IMR-90 (cell line): ENCODE measurements at places on chromosomes 2 and 18.

DNA sequence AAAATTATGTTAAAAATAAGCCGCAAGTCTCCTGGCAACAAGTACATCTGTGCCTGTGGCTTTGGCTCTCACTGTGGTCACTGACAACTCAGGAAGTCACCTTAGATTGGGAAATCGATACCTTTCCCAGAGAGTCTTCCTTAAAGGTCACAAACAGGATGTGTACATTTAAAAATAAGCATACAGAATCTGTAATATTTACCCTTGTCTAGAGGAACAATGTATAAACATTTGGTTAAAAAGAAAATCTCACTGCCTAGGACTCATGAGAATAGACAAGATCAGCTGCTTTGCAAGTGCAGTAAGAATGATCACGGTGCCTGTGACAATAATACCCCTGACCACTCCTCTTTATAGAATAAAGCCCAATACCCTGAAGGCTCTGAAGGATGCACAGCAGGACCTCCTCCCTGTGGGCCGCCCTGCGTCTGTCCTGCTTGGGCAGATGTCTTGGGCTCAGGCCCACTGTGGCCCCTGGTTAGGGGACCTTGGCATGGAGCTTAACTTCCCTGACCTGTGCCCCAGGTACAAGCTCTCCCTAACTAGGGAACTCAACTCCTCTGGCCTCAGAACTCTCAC lies 98.0 kb upstream of the MGAT4A start:
- no peak overlapping the region for H3K4me3 ChIP-seq
- peaks cover 30% of the 10 kb centered on the region for H3K27me3 ChIP-seq
- H3K4me1 ChIP-seq: no peaks in the 10 kb centered on the region
- H3K36me3 ChIP-seq: no peaks in the 10 kb centered on the region
- H3K27ac ChIP-seq: no peak overlapping the region
- no peak for DNase-seq

DNA sequence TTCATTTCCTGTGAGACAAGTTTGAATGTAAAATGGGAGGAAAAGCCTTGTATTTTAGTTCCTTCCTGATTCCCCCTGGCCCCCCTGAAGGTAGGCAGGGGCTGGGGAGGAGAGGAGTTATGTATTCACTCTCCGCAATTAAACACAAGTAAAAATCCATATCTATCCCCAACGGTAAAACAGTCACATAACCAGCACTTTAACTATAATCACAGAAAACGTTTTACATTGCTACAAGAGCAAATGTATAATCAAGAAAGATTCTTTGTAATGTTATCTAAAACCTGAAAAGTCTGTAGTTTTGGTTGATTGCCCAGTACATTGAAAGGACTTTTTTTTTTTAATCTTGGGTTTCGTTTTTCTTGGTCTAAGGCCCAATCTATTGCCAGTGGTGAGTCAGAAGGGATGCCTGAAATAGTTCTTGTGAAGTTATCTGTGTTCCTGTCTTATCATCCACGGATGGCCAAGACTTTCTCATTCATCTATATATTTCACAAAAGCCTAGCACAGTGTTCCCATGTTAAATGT lies 34.5 kb upstream of the CCNYL1 start:
- DNase-seq: peak; percentile 91
- peak overlapping the region; percentile 55; the same call in 1 of the 2 replicates for H3K27ac ChIP-seq
- H3K27me3 ChIP-seq: no peaks in the 10 kb centered on the region
- no peaks in the 10 kb centered on the region for H3K36me3 ChIP-seq
- peaks cover 4% of the 10 kb centered on the region for H3K4me1 ChIP-seq
- H3K4me3 ChIP-seq: no peak overlapping the region

GRCh38 chr2:220181165-220181564 lies 553.7 kb downstream of the SLC4A3 start:
- H3K36me3 ChIP-seq: no peaks in the 10 kb centered on the region
- H3K27me3 ChIP-seq: no peaks in the 10 kb centered on the region
- DNase-seq: peak; percentile 33

GRCh38 chr2:217512259-217512658 lies 490.5 kb downstream of the TNS1 start:
- H3K4me3 ChIP-seq: no peak overlapping the region
- no peaks in the 10 kb centered on the region for H3K27me3 ChIP-seq
- no peak for DNase-seq
- peaks cover 17% of the 10 kb centered on the region for H3K4me1 ChIP-seq

DNA sequence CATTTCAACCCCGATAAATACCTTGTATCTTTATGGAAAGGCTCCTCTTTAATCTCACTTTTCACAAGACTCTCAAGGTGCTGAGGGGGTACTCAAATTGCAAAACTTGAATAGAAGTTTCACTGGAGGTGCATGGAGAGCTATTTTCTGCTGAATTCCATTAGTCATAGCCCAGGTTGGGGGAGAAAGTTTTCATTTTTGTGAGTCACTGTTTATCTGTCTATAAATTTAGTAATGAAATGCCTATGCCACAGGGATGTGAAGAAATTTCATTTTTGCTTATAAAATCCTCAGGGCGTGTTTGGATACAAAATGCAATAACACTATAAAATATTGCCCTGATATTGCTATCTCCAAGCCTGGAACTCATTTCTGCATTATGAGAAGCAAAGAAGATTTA lies 346.3 kb downstream of the LRATD1 start:
- no peaks in the 10 kb centered on the region for H3K27me3 ChIP-seq
- no peak overlapping the region for H3K27ac ChIP-seq
- no peak for DNase-seq
- no peaks in the 10 kb centered on the region for H3K36me3 ChIP-seq
- no peaks in the 10 kb centered on the region for H3K4me1 ChIP-seq

GRCh38 chr2:221975151-221975550 lies 323.6 kb downstream of the PAX3 start:
- no peak overlapping the region for H3K27ac ChIP-seq
- DNase-seq: no peak
- peaks cover 5% of the 10 kb centered on the region for H3K27me3 ChIP-seq
- H3K4me3 ChIP-seq: no peak overlapping the region
- H3K4me1 ChIP-seq: no peaks in the 10 kb centered on the region
- no peaks in the 10 kb centered on the region for H3K36me3 ChIP-seq

DNA sequence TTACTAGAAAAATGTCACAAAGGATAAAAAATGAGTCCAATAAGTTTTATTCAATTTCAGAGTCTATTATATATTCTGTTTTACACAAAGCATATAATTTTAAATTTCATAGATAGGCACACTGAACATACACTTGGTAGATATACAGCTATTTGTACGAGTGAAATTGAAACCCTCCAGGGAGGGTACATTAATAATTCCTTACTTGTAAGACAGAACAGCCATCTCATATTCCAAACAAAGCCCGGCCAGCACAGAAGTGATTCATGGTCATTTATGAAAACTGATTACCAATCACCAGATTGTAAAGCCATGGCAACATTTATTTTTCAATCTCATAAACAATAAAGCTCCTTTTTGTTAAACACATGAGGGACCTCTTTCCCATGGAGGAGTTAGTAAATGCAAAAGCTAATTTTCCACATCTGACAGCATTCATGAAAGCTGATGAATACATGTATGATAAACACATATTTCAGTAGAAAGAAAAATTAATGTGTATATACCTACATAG lies 190.6 kb downstream of the TDRD15 start:
- no peak overlapping the region for H3K4me3 ChIP-seq
- no peak overlapping the region for H3K27ac ChIP-seq
- no peak for DNase-seq
- no peaks in the 10 kb centered on the region for H3K36me3 ChIP-seq
- no peaks in the 10 kb centered on the region for H3K27me3 ChIP-seq

- H3K27me3 ChIP-seq: no peaks in the 10 kb centered on the region
- no peak for DNase-seq
Observed at GRCh38 chr18:66646609-66647008, 42.7 kb upstream of the CDH19 start.
